ENCODE measurements at places on chromosomes 1 and 21.

DNA sequence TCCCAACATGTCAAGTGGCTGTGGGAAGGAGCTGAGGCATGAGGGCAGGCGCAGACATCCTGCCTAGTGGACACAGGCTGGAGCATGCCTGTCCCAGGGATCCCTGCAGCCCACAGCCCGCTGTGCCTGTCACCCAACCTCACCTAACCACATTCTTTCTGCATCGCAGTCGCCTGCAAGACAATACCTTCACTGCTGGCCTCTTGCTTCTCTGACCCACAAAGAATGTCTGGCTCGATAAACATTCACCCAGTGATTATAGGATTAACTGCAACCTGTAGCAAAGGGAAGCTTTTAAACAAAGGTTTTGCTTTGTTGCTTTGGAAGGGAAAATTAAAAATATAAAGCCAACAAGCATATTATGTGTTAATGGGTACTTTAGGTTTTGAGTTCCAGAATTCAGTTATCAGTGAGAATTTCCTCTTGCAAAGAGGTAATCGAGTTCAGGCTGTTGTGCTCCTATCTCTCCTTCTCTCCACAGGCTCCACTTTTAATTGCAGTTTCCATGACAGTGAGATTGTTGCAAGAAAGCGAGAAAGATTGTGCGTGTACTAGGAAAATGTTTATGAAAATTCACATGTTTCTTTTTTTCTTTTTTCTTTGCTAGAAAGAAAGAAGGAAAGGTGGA is 40.0 kb upstream of the ZNF648 start:
- no peak for DNase-seq
- H3K4me3 ChIP-seq, result no peak overlapping the region
- H3K27me3 ChIP-seq, result peaks cover 14% of the 10 kb centered on the region
- no peak overlapping the region for H3K27ac ChIP-seq
- no peaks in the 10 kb centered on the region for H3K4me1 ChIP-seq

DNA sequence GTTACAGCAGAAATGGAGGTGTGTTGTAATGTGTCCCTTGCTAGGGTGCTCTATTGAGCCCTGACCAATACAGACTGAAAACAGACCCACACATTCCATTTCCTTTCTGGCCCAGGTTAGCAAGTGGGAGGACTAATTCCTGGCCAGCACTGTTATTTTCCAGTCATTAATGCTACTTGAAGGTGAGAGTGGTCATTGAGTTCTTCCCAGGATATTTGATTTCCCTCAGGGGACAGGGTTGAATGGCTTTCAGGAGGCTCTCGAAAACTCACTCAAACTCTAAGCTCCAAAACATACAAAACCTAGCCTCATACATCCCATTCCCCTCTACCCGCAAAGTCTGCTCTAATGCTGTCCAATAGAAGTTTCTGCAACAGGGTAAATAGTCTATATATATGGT is 6.2 kb downstream of the LRRC52 start:
- peaks cover 24% of the 10 kb centered on the region for H3K27me3 ChIP-seq
- H3K27ac ChIP-seq, result no peak overlapping the region

- no peaks in the 10 kb centered on the region for H3K27me3 ChIP-seq
- H3K27ac ChIP-seq, result no peak overlapping the region
- DNase-seq, result no peak
- peaks cover 7% of the 10 kb centered on the region for H3K36me3 ChIP-seq
These were observed 69.1 kb upstream of the C1orf105 start for GRCh38 chr1:172351346-172351745.

- no peak overlapping the region for H3K27ac ChIP-seq
- H3K36me3 ChIP-seq, result no peaks in the 10 kb centered on the region
- no peaks in the 10 kb centered on the region for H3K27me3 ChIP-seq
These were observed 257.5 kb upstream of the PTBP2 start for GRCh38 chr1:96464066-96464465.

DNA sequence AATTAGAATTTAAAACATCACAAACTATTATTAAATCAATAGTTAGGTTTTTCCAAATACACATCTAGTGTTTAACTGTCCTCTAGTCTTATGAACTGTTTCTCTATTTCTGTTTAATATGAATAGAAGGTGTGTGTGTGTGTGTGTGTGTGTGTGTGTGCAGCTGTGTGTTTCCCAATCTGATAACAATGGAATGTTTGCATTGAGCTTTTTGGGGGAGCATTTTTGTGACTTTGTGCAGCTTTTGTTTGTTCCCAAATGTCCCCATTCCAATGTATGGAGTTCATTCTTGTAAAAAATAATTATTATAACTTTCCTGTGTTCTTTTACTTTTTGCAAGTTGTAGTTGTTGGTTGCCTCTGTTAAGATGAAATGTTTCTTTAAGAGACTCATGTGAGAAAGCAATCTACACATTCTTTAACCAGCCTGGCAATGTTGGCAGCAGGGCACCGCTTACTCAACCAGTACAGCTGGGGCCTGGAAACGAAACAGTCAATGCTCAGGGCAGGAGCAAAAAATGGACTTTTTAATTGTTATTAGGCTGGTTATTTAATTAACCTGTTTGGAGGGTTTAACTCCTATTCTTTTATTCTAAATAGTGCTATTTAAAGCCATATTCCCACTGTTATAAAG is 354.3 kb downstream of the SRGAP2C start:
- no peak overlapping the region for H3K4me3 ChIP-seq
- no peaks in the 10 kb centered on the region for H3K27me3 ChIP-seq
- no peaks in the 10 kb centered on the region for H3K36me3 ChIP-seq
- H3K4me1 ChIP-seq, result no peaks in the 10 kb centered on the region
- no peak overlapping the region for H3K27ac ChIP-seq

- no peaks in the 10 kb centered on the region for H3K4me1 ChIP-seq
- H3K4me3 ChIP-seq, result no peak overlapping the region
- DNase-seq, result no peak
- no peak overlapping the region for H3K27ac ChIP-seq
- no peaks in the 10 kb centered on the region for H3K36me3 ChIP-seq
- H3K27me3 ChIP-seq, result no peaks in the 10 kb centered on the region
These were observed 118.5 kb downstream of the ITSN1 start for GRCh38 chr21:33760641-33761440.

DNA sequence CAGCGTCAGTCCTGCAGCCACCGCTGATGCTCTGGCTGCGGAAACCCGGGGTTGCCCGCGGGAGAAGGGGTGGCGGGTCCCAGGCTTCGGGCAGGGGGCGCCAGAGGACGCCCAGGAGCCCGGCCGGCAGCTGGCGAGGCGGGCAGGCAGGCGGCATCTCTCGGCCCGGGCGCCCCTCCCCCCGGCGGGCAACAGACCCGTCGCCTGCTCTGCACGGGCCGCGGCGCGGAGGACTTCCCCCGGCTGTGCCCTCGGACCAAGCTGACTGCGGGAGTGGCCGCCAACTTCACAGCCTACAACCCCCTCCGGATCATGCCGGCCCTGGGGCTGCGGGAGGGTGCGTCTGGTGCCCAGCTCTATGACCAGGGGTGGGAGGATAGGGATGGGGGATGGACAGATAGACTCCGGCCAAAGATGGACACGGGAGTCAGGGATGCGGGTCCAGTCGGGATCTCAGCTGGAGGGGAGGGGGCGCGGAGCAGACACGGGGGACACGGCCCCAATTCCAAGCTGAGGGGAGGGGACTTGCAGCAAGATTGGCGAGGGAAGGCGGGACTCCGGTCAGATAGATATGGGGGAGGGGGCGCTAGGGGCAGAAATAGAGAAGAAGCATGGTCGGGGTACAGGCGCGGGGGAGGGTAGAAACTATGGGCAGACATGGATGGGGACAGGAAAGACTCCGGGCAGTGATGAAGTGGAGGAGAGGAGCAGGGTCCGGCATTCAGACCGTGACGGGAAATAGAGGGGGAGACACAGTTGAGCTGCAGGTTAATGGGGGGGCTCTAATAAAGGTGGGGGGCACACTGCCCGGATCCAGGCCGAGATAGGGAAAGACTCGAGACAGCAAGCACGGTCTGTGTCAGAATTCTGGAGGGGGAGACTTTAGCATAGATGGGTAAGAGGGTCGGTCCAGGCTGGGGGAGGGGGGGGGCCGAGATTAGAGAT is 1.1 kb downstream of the ADGRB2 start:
- H3K27me3 ChIP-seq, result peaks cover 25% of the 10 kb centered on the region
- peak overlapping the region; percentile 70 for H3K4me3 ChIP-seq
- peaks cover 23% of the 10 kb centered on the region for H3K4me1 ChIP-seq
- no peak overlapping the region for H3K27ac ChIP-seq

DNA sequence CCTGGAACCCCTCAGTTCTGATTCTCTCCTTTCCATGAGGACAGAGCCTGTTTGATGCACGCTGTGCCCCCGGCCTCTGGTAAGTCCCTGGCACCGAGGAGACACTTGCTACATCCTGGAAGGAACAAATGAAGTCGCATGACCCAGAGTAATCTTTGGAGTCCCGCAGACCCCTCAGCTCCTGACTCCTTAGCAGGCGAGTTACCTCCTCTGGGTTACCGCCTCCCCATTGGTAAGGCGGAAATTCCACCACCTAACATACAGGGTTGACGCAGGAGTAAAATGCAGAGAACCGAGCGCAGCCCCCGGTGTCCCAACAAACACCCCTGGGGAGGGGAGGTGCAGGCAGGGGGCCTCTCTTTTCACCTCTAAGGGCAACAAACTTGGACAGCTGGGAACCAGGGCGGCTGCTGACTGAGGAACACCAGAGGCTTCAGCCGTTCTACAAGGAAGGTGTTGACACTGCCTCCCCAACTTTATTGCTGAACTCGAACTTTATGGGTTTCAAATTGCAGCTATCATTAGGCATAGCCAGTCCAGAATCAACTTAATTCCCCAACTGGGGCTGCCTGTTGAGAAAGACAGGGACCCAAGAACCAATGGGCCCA is 115.3 kb upstream of the IFFO2 start:
- H3K27ac ChIP-seq, result no peak overlapping the region
- H3K4me3 ChIP-seq, result no peak overlapping the region
- no peak for DNase-seq

DNA sequence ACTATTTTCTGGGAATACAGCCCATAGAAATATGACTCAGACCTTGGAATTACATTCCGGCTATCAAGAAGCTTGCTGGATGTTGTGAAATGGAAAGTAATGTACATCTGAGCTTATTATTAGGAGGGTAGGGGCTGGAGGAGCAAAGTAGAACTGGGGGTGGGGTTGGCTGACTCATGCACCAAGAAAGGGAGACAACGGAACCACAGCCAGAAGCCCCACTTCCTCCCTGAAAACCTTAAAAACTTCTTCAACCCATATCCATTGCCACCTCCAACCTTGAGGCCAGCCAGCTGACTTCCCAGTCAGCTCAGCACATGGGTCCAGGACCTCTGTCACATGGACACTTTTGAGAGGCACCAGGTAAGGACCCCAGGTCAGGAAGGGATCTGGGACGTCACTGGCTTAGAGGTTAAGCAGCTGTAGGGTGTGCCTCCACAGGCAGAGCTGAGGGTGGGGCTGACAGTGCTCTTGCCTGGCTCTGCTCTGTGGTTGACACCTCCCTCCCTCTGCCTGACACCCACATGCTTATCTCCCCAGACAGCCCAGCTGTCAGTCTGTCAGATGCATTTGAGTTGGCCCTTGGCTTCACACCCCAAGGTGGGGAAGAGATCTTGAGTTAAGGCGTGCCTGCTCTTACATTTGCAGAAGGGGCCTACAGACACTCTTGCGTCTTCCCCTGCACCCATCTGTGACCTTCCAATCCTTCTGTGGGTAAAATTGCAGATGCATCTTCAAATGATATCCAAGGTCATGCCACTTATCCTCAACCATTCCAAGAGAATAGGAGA is 5.7 kb upstream of the ZNF683 start:
- H3K4me1 ChIP-seq, result peaks cover 66% of the 10 kb centered on the region
- DNase-seq, result peak; percentile 72
- H3K4me3 ChIP-seq, result peak overlapping the region; percentile 59

DNA sequence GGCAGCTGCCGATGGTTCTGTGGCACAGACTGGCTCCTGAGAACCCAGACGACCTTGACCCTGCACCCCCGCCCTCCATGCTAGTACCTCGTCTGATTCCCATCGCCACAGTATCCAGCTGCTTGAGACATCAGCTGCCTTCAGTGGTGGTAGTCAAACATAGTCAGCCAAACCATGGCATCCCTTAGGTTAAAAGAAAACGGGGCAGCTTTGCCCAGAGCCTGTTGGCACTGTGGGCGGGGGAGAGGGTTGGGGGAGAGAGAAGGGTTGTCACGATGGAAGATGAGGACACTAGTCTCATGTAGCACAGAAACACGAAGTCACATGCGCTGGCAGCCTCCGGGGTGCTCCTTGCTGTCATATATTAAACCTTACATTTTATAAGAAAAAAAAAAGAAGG is 961 bp upstream of the TDRD5 start:
- peaks cover 46% of the 10 kb centered on the region for H3K27me3 ChIP-seq
- H3K4me3 ChIP-seq, result no peak overlapping the region
- DNase-seq, result no peak
- no peak overlapping the region for H3K27ac ChIP-seq
- H3K4me1 ChIP-seq, result no peaks in the 10 kb centered on the region

DNA sequence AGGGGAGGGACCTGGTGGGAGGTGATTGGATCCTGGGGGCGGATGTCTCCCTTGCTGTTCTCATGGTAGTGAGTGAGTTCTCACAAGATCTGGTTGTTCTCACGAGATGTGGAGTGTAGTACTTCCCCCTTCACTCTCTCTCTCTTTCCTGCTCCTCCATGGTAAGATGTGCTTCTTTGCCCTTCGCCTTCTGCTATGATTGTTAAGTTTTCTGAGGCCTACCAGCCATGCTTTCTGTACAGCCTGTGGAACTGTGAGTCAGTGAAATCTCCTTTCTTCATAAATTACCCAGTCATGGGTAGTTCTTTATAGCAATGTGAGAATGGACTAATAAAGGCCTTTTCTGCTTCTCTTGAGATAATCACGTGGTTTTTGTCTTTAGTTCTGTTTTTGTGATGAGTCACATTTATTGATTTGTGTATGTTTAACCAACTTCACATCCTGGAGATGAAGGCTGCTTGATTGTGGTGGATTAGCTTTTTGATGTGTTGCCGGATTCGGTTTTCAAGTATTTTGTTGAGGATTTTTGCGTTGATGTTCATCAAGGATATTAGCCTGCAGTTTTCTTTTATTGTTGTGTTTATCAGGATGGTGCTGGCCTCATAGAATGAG is 45.5 kb downstream of the RABGAP1L start:
- H3K4me1 ChIP-seq, result peaks cover 56% of the 10 kb centered on the region
- peak overlapping the region; percentile 3 for H3K4me3 ChIP-seq
- no peaks in the 10 kb centered on the region for H3K27me3 ChIP-seq
- H3K36me3 ChIP-seq, result peaks cover 16% of the 10 kb centered on the region
- no peak for DNase-seq
- H3K27ac ChIP-seq, result peak overlapping the region; percentile 73

- DNase-seq, result no peak
- peaks cover 2% of the 10 kb centered on the region for H3K27me3 ChIP-seq
- no peaks in the 10 kb centered on the region for H3K4me1 ChIP-seq
- no peaks in the 10 kb centered on the region for H3K36me3 ChIP-seq
- no peak overlapping the region for H3K27ac ChIP-seq
These were observed 49.6 kb upstream of the KCTD3 start for GRCh38 chr1:215517441-215517891.

DNA sequence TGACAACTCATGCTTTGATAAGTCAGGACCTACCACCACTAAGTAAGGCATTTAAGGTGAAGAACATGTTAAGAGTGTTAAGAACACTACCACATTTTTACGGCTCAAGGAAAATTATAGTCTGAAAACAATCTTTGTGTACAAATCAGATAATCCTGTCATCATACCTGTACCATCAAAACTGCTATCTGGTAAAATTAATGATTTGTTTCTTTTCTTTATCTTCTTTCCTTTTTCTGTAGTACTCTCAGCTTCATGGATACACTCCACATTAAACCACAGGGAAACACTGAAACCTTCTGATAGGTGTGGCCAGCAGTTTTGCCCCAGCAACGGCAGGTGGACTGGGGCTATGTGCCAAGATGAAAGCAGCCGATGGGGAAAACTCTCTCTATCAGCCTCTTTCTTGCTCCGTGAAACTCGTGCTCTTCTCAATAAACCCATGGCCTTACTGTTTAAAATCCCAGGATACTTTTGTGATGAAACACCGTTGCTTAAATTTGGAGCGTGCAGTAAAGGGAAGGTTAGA is 75.1 kb downstream of the LYST start:
- peaks cover 7% of the 10 kb centered on the region for H3K4me1 ChIP-seq
- no peak overlapping the region for H3K4me3 ChIP-seq
- H3K27me3 ChIP-seq, result no peaks in the 10 kb centered on the region
- no peak for DNase-seq
- H3K27ac ChIP-seq, result peak overlapping the region; percentile 29
